GM04504 (cell line): ENCODE measurements at places on chromosomes 5 and 9.

GRCh38 chr9:35598866-35599590 is 6.0 kb upstream of the TESK1 start:
- no peak for DNase-seq

DNA sequence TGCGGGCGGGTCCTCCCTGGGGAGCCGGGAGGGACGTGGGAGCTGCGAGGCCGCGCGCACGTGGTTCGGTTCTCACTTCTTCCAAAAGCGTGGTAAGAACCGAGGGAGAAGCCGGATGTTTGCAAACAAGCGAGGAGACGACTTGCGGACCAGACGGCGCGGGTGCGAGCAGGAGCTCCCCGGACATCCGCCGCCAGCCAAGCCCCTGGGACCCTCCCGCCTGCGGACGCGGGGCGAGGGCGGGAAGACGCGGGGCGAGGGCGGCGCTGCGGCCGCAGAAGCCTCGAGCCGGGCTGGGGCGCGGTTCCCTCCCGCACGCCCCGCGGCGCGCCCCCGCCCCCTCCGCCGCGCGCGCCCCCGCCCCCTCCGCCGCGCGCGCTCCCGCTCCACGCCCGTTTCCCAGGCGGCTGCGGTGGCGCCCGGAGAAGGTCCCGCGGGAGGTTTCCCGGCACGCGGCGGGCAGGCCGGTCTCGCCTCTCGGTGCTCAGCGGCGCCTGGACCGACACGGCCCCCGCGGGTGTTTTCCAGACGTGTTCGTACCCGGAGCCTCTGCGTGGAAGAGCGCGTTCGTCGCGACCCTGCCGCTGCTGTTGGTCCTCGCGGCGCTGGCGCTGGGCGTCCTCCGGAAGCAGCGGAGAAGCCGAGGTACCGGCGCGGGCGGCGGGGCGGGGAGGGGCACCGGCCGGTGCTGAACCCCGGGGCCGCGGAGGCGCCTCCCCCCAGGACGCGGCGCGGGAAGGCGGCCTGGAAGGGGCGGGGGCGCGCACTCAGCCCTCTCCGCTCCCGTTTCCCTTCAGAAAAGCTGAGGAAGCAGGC is 12.8 kb downstream of the BTNL9 start:
- DNase-seq: no peak

DNA sequence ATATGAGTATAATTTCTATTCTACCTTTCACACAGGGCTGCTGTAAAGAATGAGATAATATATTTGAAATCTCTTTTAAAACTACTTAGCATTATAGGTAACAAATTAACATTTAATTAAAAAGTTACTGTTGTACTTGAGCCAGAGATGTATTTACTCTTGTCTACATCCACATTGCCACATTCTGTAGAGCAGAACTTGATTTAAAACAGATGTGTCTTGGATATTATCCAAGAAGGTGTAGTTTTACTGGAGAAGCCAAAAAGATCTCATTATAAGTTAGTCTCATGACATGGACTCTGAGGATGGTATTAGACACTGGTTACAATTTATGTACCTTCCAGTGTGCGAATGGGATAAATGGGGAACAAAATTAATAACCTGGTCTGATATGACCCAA is 293.1 kb upstream of the CCNH start:
- no peak for DNase-seq

DNA sequence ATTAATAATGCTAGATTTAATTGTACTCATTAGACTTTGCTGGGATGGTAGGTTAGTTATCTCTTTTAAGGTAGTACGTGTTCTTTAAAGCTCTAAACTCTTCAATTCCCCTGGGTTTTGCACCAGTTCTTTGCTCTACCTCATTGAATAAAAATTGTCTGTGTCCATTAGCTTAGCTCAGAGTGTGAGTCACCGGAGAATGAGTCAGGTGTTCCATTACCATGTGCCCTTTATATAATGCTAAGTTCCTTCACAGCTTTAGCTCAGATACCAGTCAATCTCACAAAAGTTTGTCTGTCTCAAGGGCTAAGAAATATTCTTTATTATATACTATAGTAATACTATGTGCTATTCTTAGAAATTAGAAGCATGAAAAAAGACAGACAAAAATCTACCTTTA is 339.4 kb downstream of the PRELID2 start:
- DNase-seq: peak; percentile 61

- DNase-seq: no peak
These were observed 385.3 kb downstream of the BNC2 start for GRCh38 chr9:16485160-16485559.

- DNase-seq: no peak
These were observed 237.9 kb downstream of the NSG2 start for GRCh38 chr5:174283211-174284005.

- DNase-seq: no peak
These were observed 152.9 kb upstream of the SLC28A3 start for GRCh38 chr9:84493284-84493947.

GRCh38 chr5:156009583-156009982 is 317.4 kb upstream of the SGCD start:
- DNase-seq: no peak

GRCh38 chr5:29993286-29993685 is 1200.2 kb upstream of the CDH6 start:
- DNase-seq: no peak

DNA sequence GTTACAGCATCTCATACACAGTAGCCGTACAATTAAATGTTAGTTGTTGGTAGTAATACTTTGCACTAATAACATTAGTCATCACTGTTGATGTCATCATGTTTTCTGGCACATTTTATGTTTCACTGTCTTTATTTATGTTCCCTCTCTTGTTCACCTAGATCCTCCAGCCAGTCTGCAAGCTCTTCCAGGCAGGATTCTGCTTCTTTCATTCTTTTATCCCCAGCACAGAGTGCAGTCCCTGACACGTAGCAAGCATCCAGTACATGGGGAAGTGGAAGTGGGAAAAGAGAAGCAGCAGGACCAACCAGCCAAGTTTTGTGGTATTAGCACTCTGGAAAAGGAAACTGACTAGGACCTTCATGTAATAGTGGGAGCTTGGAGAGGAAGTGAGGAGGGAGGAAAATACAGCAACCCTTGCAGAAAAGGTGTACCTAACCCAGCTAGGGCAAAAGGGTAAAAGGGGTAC is 89.7 kb upstream of the SLC44A1 start:
- DNase-seq: no peak
